Endothelial cell (in vitro differentiated cells): ENCODE measurements at places on chromosomes 5 and 9.

DNA sequence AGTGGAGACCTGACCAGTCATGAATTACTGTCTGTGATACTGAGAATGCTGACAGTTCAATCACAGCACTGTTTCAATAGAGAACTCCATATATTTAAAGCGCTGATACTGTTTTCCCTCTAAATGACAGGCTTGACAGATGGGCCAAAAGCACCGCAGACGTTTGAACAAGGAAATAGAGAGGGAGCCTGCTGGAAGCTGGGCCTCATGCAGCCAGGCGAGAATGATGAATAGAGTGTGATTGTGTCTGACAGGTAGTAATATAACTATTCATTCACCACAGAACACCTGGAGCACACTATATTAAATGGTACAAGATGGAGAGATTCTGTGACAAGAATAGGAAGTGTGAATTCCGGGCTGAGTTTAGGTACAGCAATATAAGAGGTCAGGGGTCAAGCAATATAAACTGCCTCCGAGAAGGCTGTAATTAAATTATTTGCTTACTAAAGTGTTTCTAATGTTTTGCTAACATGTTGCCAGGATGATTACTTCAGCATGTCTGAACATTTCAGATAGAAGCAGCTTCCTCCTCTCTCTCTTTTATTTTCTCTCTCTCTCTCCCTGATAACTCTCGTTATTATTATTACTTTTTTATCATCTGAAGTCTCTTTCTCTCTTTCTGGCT, 297.7 kb downstream of the CSNK1G3 start:
- DNase-seq: no peak

DNA sequence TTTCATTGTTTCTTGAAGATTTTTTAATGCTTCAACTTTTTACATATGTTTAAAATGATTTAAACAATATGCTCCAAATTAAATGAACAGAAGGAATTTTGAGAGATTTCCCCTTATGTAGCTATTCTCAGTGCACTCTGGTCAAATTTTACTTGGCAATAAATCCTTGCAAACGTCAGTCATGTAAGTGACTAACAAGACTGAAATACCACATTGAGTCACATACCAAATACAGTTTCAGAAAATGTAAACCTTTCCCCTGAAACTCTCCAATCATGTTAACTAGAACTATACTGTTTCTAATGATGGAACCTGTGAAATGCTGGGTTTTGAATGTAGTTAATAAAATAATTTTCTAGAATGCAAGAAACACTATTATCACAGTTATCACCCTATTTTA, 29.6 kb downstream of the SAR1B start:
- DNase-seq: no peak

DNA sequence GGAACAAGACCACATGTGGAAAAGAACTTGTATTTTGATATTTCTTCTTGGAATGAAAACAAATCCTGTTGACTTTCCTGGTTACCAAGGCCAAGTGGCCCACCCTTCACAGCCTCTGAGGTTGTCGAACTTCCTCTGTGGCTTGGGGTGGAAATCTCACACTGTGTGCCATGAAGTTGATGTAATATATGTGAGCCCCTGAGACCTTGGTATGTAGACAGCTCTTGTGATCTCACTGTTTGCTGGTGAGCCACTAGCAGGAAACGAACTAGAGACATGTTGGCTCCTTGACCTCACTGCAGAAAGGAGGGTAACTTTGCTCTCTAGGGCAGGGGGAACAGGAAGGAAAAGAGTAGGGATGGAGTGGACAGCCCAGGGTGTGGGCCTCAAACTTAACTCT, 159.4 kb downstream of the ARHGAP26 start:
- no peak for DNase-seq

GRCh38 chr5:79992891-79993657, 2.0 kb upstream of the MTX3 start:
- DNase-seq: no peak

GRCh38 chr5:117748336-117748735, 1173.7 kb upstream of the SEMA6A start:
- no peak for DNase-seq

GRCh38 chr5:76805821-76806505, 12.9 kb upstream of the F2RL1 start:
- no peak for DNase-seq

DNA sequence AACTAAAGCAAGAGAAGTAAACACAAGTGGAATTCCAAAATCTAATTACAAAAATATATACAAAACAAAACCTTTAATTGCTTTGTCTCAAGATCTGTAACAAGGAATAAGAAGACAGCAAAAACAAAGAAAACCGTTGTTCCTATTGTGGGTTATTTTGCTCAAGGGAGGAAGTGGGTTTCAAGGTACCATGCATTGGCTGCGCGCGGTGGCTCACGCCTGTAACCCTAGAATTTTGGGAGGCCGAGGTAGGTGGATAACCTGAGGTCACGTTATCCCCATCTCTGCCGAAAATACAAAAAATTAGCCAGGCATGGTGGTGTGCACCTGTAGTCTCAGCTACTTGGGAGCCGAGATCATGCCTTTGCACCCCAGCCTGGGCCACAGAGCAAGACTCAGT, 12.1 kb upstream of the IQGAP2 start:
- DNase-seq: no peak

DNA sequence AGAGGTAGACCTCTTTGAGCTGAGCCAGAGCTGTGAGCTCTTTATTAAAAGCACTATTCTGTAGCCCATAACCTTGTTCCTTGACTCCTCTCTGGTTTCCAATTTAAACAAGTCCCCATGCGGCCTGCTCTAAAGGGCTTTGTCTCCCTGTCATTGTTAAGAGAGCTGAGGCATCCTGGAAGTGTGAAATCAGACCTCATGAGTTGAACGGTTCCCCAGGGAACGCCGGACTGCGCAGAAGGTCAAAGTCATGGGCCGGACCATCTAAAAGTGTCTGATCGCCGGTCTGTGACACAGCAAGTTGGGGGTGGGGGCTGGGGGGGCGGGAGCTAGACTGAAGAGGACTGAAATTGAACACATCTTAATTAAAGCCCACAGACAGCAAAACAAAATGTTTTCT, 265.8 kb downstream of the SLF1 start:
- peak; percentile 6 for DNase-seq

DNA sequence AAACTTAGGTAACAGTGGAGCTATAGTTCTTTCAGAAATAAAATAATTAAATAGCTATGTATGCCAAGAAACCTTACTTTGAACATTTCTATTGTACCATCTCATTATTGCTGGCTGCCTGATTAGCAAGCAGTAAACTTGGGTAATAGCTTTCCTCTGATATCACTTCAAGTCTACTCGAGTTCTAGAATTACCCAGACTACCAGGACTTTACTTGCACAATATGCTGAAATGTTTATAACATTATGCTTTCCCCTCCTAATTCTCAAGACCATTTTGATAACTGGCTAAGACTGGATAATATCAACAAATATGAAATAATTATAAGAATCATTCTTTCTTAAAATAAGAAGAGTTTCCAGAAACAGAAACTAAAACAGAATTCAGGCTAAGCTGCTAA, 512.6 kb downstream of the RAB3C start:
- no peak for DNase-seq

GRCh38 chr5:107652408-107652807, 18.3 kb downstream of the EFNA5 start:
- DNase-seq: no peak
